ENCODE measurements at places on chromosomes 5 and 9.

DNA sequence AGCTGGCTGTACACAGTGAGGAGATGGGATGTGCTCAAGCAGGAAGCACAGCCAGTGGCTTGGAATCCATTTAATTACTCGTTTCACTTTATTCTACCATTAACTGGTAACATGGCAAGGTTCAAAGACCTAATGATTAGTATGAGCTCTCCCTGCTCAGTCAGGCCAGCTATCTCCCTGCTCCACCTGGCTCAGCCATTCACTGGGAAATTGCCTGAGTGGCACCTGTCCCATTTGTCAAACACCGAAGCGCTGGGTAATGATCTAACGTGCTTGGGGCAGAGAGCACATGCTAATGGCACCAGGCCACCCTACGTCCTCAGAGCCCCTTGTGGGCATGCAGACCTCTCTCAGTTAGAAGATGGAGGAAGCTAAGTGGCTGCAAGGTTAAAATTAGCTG, 162.2 kb downstream of the TTLL11 start:
- DNase-seq, result no peak

DNA sequence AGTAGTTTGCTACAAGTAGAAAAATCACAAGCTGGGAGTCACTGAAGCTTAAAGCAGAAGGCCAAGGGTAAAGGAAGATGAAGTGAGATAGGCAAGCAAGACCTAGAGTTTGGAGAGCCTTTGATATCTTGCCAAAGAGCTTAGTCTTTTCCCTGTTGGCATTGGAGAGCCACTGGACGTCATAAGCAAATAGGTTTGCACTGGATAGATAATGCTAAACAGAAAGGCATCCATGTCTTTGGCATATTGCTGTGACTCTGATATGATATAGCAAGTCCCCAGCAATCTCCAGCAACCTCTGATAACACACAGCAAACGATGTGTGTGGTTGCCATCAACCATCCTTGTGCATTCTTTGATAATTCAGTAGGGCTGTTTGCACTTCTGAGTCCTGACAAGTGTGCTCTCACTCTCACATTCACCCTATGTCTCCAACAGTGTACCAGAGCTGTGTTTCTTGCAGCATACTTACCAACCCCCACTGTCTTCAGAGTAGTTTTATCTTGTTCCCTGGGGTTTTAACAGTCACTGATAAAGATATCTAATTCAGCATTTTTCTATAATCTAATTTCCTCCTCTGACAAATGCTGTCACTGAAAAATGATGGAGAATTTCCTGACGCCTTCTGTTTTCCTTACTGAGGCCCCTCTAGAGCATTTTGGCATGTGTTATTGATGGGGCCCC, 16.9 kb upstream of the FREM1 start:
- DNase-seq, result no peak

- no peak for DNase-seq
Measured at GRCh38 chr5:465591-466403, 22.8 kb downstream of the EXOC3 start.

- no peak for DNase-seq
Measured at GRCh38 chr9:86978922-86979474, 31.7 kb upstream of the GAS1 start.

- DNase-seq, result no peak
Measured at GRCh38 chr5:5381310-5381913, 41.1 kb upstream of the ICE1 start.

DNA sequence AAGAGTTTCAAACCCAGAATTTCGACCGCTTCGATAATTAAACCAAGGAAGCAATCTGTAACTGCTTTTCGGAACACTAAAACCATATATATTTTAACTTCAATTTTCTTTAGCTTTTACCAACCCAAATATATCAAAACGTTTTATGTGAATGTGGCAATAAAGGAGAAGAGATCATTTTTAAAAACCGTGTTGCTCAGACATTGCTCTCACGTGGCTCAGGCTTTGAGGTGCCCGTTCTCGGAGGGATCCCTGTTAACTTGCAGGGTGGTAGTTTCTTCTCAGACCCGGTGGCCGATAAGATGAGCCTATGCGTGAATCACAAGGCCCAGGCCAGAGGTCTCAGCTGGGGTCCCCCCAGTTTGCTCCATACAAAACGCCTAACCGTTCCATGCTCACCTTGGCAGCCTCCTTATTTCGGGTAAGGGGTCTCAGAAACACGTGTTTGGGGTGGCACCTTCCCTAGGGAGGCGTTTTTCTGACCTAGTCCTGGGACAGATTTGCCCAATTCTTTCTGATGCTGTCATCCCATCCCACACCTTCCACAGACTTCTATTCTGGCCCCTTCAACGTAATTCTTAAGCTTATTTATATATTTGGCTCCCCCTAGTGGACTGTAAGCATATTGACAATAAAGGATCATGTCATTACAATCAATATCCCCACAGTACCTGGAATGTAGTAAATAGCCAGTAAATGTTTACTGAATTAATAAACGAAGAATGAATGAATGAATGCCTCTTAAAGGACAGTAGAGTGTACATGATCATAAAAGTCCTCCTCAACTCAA, 48.1 kb downstream of the THBS4 start:
- DNase-seq, result peak; percentile 77

- DNase-seq, result no peak
Measured at GRCh38 chr5:2187687-2188086, 305.0 kb upstream of the IRX4 start.

GRCh38 chr5:17803971-17804370, 169.7 kb downstream of the TAF11L14 start:
- DNase-seq, result no peak

DNA sequence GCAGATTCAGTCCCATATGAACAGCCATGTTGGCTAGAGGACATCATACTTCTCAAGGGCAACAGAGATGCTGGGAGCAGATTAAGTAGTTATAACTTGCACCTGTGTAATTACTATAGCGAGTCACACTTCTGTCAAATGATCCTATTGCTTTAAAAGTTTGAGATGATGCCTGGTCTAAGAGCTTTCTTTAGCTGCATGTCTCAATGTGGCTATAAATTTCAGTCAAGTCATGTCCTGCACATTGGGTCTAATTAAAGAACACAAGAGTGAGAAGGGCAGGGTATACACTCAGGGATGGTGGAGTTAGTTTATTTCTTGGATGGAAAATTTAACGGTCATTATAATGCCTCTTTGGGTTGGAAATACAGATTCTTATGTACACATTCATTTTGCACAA, 557.3 kb downstream of the RAB3C start:
- no peak for DNase-seq

DNA sequence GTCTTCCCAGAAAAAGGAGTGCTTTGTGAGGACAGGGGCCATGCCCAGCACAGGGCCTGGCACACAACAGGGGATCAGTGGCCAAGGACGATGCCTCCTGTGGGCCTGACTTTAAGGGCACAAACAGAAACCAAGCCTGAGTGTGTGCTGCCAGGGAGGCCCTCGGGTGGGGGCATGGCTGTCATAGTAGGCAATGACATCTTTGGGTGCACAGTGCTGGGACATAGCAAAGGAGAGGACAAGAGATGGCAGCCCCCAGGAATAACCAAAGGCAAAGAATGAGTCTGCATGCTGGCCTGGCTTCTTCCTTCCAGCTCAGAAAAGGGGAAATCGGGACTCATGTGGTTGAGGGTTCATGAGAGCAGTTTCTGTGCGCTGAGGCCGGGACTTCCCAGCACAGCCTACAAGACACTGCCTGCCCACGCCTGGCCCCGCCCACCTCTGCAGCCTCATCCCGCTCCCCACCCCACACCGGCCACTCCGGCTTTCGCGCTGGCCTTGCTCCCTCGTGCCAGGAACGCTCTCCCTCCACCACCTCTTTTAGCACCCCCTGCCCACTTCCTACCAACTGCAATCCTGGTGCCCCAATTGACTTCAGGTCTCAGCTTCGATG, 13.8 kb upstream of the LHX2 start:
- DNase-seq, result no peak

DNA sequence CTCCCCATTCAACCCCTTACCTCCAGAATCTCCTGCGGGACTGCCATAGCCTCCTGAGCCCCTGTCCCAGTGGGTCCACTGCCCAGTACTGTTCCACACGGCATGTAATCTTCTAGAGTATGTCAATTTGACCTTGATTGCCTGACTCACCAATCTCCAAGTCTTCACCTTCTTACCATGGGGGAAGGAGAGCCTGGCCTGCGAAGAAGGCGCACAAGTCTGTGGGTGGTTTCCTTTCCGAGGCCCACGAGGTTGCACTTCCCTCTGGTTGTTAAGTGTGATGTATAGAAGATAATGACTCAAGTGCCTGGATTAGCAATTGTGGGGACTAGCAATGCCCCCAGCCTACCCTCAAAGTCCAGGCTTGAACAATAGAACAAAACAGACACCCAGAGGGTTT, 8.1 kb upstream of the TENT4A start:
- no peak for DNase-seq

DNA sequence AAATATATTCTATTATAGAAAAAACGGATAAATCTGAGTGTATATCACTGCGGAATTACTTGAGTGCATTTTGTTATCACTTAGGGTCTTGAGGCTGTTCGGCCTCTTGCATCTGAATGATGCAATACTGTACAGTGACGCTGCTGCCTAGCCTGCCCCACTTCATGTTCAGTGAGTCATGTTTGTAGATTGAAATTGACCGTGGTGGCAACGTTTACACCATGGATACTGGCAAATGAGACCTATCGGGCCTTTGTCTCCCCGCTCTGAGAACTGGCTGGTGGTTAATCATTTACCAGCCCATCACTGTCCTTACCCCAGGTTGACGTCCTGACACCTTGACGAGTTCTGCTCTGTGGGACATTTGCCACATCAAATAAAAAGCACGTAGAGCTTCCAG, 510.1 kb upstream of the ADAMTS16 start:
- peak; percentile 66 for DNase-seq

DNA sequence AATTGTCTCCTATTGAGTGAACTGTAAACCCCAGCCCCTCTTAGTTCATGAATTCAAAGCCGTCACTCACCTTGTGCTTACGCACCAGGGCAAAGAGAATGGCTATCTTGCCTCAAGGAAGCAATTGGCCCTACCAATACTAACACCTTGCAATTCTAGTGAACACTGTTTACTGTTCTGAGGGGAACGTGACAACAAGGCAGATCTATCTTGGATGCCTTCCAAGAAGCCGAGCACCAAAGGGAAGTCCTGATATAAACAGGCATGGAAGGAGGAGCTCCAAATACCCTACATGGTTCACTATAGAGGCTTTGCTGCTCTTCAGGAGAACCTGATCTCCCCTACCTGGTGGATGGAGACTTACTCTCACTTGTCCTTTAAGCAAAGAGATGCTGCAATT, 1.7 kb upstream of the PLPPR1 start:
- peak; percentile 15 for DNase-seq

DNA sequence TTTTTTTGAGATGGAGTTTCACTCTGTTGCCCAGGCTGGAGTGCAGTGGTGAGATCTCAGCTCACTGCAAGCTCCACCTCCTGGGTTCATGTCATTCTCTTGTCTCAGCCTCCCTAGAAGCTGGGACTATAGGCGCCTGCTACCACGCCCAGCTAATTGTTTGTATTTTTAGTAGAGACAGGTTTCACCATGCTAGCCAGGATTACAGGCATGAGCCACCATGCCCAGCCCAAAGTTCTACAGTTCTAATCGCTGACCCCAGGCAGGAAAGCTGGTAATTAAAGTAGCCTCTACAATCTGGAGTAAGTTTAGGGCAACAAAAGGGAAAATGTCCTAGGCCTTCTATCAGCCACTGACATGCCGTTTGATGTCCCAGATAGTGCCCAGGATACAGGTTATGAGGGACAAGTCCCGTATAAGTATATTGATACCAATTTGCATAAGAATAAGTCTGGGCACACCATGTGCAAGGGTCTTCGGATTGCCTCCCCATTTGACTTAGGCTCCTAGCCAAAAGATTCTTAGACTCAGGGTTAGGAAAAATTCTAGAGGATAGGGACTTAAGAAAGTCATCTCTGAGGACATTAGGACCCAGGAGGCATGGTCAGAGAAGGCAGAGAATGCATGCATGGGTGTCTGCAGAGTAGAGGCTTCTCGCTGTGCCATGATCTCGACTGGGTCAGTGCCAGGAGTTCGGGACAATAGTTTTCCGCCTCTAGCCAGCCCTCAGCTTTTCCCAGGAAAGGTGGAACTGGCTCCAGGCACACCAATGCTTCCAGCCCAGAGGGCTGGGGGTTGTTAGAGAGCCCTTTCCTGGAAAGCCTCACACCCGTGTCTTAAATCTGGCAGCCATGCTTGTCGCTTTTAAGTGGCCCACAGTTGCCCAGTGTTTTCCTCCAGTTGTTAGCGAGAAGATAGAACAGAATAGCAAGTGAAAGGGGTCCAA, 1111.1 kb downstream of the TAF11L14 start:
- DNase-seq, result no peak

DNA sequence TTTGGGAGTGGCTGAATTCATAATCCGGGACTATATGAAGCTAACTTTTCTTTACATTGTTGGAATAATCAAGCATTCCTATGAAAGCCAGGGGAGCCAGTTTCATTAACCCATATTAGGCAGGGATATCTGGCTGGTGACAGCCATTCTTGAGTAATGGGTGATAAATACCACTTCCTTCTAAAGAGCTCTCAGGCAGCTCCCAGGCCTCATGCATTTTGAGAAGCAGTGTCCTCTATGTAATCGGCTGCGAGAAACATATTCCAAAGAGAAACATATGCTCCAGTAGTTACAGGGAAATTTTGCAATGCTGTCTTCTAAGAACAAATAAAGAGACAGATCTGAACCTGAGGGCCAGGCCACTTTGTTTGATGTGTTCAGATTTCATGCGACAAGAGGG, 83.1 kb downstream of the MSX2 start:
- no peak for DNase-seq

- peak; percentile 57 for DNase-seq
Measured at GRCh38 chr5:141560151-141560550, 58.6 kb downstream of the DIAPH1 start.

DNA sequence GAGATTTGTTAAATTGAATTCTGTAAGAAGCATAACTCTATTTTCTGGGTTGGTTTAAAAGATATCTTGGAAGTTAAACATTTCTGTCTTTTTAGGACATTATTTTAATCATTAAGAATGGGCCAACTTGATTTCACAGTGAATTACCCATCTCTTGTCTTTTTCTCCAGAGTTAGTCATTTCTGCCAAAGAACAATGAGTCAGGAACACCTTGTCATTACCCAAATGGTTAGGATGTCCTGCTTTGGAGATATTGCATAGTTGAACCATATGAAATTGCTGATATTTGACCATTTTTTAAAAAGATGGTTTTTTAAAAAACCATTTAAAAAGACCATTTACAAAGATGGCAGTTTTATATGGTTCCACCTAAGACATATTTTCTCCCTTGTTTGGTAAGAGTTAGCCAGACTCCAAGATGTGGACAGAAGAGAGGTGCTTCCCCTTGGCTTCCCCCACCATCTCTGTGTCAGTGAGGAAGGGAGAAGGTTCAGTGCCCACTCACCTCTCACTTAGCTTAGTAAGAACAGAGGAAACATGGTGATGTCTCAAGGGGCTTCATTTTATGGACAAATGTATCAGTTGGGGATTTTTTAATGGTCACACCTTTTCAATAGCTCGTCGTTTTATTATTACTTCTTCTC, 103.0 kb downstream of the PCSK1 start:
- DNase-seq, result no peak

- DNase-seq, result no peak
Measured at GRCh38 chr9:94718936-94719335, 7.6 kb upstream of the AOPEP start.

- no peak for DNase-seq
Measured at GRCh38 chr9:14670718-14671117, 22.5 kb downstream of the ZDHHC21 start.

GRCh38 chr9:70801181-70801829, 320.1 kb downstream of the TRPM3 start:
- no peak for DNase-seq

Measured in NCI-H1436 (cell line).